Inflammatory macrophage treated with lipopolysaccharide for 4 hours (primary cell): ENCODE measurements at places on chromosomes 5 and 9.
A peak's percentile ranks its signal among the peaks of the same experiment; 100 is the strongest.

GRCh38 chr5:170551622-170552021 is 47.8 kb downstream of the KCNIP1 start:
- no peak for DNase-seq

DNA sequence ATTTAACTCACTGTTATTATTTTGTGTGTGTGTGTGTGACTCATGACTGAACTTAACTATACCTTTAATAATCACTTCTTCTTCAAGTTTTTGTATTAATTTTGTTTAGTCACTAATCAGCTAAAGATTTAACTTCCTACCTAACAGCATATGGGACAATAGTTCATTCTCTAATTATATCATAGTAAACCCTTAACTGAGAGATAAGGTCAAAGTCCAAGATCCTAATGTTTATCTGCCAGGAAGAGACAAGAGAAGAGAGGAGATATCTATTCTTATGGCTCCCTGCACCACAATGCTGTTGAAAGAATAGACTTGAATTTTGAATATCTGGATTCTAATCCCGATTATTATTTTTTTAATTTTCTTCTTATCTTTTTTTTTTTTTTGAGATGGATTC is 28.1 kb downstream of the FREM1 start:
- no peak for DNase-seq

DNA sequence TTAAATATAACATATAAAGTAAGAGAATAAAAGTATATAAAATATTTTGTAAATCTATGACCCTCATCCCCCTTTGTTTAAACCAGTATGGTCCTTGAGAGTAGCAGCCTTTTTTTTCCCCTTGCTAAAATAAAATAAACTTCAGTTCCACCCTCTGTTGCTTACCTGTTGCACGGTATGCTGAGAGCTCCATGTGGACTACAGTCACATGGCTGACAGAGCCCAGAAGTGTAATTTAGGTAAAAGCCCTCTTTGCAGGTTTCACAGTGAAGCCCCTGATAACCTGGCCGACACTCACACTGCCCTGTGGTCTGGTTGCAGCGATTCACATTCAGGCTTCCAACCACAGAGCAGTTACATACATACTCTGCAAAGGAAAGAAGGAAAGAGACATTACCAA is 55.1 kb downstream of the MEGF9 start:
- no peak for DNase-seq

DNA sequence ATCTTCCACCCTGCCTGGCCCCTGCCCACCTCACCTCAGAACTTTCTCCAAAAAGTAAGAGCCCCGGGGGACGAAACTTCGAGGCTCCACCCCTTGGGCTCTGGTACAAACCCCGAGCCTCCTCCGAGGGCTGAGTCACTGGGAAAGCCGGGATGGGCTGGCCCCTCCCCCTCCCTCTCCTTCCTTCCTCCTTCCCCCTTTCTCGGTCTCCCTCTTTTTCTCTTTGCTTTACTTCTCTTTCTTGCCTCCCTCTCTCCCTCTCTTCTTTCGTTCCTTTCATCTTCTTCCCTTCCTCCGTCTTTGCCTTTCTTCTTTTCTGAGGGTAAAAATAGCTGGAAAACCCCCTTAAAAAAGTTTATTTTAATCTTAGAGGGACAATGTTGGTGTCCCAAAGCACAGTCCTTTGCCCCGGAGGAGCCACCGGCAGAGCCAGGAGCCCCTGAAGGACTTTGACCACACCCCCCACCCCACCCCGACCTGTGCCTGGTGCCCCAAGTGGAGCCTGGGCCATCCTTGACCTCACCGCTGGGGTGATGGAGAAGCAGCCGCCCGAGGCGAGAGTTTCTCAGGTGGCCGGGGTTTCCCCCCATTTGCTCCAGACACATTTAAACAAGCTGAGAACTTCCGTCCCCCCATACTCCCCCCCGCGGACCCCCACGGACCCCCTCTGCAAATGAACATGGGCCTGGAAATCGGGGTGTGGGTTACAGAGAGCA is 5.7 kb upstream of the NOTCH1 start:
- peak; percentile 40 for DNase-seq

GRCh38 chr5:81925981-81926380 is 45.8 kb upstream of the ATG10 start:
- no peak for DNase-seq
